ENCODE measurements at places on chromosomes 5 and 9.

GRCh38 chr5:57505272-57506200 is 22.9 kb upstream of the ACTBL2 start:
- no peak overlapping the region for H3K27ac ChIP-seq
- no peak overlapping the region for H3K4me3 ChIP-seq
- no peaks in the 10 kb centered on the region for H3K36me3 ChIP-seq
- H3K27me3 ChIP-seq, result no peaks in the 10 kb centered on the region

DNA sequence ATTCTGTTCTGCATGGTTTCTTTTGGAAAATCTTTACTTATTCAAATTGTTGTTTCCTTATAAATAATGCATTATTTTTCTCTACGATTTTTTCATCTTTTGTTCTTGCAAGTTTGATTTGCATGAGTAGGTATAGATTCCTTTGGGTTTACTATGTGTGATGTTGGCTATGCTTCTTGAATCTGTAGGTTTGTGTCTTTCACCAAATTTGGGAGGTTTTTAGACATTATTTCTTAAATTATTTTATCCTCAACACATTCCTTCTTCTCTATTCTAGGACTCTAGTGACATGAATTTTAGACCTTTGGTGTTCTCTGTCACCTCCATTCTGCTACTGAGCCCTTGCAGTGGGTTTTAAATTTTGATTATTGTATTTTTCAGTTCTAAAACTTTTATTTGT is 219.0 kb downstream of the CWC27 start:
- no peak for DNase-seq
- no peaks in the 10 kb centered on the region for H3K27me3 ChIP-seq
- no peaks in the 10 kb centered on the region for H3K36me3 ChIP-seq
- H3K27ac ChIP-seq, result no peak overlapping the region
- H3K4me1 ChIP-seq, result no peaks in the 10 kb centered on the region

DNA sequence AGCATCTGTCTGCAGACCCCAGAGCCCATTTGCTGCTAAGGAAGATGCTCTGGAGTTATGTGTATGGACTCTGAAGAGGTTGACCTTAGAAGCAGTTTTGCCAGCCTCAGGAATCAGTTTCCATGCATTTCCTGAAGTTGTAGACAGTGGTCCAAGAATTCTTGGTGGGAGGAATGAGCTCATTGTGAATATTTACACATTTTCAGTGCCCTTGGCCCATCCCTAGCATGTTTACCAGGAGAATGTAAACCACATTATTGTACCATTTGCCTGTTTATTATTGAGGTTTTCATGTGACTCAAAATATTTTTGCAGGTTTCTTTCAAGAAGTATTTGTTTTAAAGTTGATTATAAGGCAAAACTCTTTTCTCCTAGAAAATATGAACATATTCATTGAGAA is 93.8 kb downstream of the NXNL2 start:
- no peak overlapping the region for H3K4me3 ChIP-seq
- no peaks in the 10 kb centered on the region for H3K36me3 ChIP-seq
- H3K4me1 ChIP-seq, result no peaks in the 10 kb centered on the region
- no peaks in the 10 kb centered on the region for H3K27me3 ChIP-seq
- no peak for DNase-seq

- no peaks in the 10 kb centered on the region for H3K36me3 ChIP-seq
- no peak overlapping the region for H3K27ac ChIP-seq
- DNase-seq, result no peak
- no peak overlapping the region for H3K4me3 ChIP-seq
Measured at GRCh38 chr5:135467051-135467625, 15.0 kb upstream of the TIFAB start.

GRCh38 chr5:117261948-117262571 is 687.4 kb upstream of the SEMA6A start:
- H3K27me3 ChIP-seq, result no peaks in the 10 kb centered on the region
- no peaks in the 10 kb centered on the region for H3K4me1 ChIP-seq
- no peaks in the 10 kb centered on the region for H3K36me3 ChIP-seq
- no peak overlapping the region for H3K4me3 ChIP-seq
- H3K27ac ChIP-seq, result no peak overlapping the region

DNA sequence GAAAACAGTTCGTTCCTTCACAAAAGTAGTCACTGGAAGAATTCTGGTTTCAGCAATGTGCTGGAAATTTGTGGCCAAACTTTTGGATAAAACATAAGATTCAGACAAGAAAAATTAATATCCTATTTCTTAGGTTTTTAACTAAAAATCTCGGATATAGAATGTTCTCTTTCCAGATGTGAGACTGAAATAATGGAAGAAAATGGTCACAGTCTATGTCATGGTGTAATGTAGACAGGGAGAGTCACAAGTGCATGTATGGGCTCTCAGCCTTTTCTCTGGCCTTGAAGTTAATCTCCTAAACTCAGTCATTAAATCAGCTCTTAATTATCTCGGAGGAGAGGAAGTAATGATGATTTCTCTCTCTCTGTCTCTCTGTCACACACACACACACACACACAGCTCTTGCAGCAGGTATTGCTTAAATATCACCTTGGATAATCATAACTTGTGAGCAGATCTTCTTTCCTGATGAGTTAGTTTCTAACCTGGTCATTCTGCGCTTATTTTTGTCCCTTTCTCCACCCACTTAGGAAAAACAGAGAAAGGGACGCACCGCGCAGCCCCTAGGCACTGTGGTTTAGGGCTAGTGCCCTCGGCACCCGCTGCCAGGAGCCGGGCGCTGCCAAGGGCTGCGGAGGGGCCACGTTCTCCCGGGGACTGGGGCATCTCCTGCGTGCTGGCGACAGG is 672 bp upstream of the ITGA2 start:
- no peaks in the 10 kb centered on the region for H3K27me3 ChIP-seq
- no peaks in the 10 kb centered on the region for H3K36me3 ChIP-seq
- no peaks in the 10 kb centered on the region for H3K4me1 ChIP-seq
- peak overlapping the region; percentile 64 for H3K4me3 ChIP-seq
- H3K27ac ChIP-seq, result peak overlapping the region; percentile 5
- no peak for DNase-seq

DNA sequence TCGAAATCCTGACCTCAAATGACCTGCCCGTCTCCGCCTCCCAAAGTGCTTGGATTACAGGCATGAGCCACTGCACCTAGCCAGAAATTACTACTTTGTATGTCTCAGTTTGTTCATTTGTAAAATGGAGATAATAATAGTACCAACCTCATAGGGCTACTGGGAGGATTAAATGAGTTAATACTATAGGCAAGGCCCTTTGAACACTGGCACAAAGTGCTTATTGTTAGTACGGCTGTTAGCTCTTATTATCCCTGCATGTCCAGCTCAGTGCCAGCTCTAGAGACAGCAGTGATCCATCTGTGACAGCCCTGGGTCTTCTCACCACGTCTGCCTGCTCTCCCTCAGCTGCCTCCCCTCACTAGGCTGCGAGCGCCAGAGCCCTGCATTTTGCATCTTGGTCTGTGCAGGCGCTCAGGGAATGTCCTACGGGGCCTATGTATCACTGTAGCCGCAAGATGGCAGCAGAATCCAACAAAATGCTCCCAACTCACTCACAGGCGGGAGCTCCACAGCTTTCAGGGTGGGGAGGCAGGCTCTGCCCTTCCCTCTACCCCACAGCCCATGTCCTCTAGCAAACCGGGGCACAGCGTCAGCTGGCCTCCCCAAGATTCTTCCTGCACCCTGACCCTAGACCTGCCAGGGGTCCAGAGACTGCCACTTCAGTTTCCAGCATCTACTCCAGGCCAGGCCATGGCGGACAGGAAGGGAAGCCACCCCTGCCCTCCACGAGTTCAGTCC is 17.7 kb upstream of the AKNA start:
- H3K27me3 ChIP-seq, result no peaks in the 10 kb centered on the region
- no peak overlapping the region for H3K4me3 ChIP-seq
- no peaks in the 10 kb centered on the region for H3K36me3 ChIP-seq
- H3K27ac ChIP-seq, result no peak overlapping the region
- no peaks in the 10 kb centered on the region for H3K4me1 ChIP-seq

DNA sequence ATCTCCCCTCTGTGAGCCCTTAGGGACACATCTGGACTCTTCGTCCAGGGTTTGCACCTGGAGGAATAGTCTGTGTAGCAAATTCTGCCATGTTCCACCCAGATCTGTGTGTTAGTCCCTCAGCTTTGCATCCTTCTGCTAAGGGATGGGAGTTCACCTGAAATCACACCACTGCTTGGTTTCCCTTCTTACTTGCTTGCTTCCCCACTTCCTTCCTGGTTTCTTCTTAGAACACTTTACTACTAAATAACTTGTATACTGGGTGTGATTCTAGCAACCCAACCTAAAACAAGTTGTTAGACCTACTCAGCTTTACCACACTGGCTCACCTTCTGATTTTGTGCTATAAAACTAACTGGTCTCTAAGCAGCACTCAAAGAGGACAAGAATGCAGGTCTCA is 202.6 kb upstream of the MAP3K1 start:
- peaks cover 59% of the 10 kb centered on the region for H3K4me1 ChIP-seq
- H3K36me3 ChIP-seq, result no peaks in the 10 kb centered on the region
- no peak overlapping the region for H3K4me3 ChIP-seq
- no peaks in the 10 kb centered on the region for H3K27me3 ChIP-seq
- DNase-seq, result no peak
- peak overlapping the region; percentile 20 for H3K27ac ChIP-seq

DNA sequence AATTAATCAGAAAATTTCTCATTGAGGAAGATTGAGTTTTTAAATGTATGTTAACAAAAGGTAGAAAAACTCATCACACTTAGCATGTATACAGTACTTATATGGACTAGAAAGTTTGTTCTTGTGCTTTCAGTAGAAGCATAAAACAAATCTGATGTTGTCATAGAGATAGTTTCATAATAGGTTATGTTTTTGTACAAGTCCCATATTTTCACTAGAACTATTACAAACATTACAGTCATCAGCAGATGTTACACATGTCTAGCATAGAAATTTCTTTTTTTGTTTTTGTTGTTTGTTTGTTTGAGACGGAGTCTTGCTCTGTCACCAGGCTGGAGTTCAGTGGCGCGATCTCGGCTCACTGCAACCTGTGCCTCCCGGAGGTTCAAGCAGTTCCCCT is 131.4 kb downstream of the COMMD10 start:
- no peaks in the 10 kb centered on the region for H3K27me3 ChIP-seq
- DNase-seq, result no peak
- H3K4me1 ChIP-seq, result no peaks in the 10 kb centered on the region
- H3K36me3 ChIP-seq, result no peaks in the 10 kb centered on the region
- H3K27ac ChIP-seq, result no peak overlapping the region

DNA sequence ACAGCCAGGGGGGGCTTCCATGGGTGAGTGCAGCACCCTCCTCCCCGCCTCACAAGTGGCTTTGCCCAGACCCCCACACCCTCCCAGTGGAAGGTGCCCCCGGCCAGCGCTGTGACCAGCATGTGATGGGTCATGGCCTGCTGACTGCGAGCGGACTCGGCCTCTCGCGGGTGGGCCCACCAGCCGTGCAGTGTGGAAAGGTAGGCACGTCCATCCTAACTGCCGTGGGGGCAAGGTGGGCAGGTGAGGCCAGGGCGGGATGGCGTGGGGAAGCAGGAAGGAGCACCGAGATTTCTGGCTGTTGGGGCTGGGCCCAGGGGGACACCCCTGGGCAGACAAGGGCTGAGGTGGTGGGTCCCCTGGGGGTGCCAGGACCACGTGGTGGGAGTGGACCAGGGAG is 12.1 kb downstream of the SOHLH1 start:
- H3K36me3 ChIP-seq, result no peaks in the 10 kb centered on the region
- H3K27ac ChIP-seq, result no peak overlapping the region
- H3K27me3 ChIP-seq, result no peaks in the 10 kb centered on the region
- H3K4me3 ChIP-seq, result no peak overlapping the region
- H3K4me1 ChIP-seq, result no peaks in the 10 kb centered on the region
- no peak for DNase-seq

- H3K36me3 ChIP-seq, result no peaks in the 10 kb centered on the region
- H3K27ac ChIP-seq, result no peak overlapping the region
- DNase-seq, result no peak
- H3K4me3 ChIP-seq, result no peak overlapping the region
- peaks cover 4% of the 10 kb centered on the region for H3K4me1 ChIP-seq
- H3K27me3 ChIP-seq, result no peaks in the 10 kb centered on the region
Measured at GRCh38 chr9:82101475-82101874, 112.9 kb downstream of the SPATA31D1 start.

DNA sequence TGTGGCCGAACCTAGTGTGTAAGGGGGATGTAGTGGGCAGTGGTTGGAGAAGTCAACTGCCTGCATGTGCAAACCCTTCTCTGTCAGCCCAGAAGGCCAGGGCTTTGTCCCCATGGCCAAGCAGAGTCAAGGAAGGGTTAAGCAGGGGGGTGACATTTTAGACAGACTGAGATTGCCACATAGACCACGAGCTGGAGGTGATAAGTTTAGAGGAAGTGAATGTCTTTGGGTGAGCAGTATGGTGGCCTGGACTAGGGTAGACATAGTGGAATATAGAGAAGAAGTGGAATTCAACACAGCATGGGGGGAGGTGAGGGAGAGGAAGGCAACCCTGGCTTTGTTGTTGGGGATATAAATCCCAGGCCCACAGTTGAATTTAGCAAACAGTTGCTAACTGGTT is 38.7 kb upstream of the CDKN2AIPNL start:
- H3K27me3 ChIP-seq, result no peaks in the 10 kb centered on the region
- H3K4me3 ChIP-seq, result no peak overlapping the region
- H3K27ac ChIP-seq, result no peak overlapping the region
- H3K4me1 ChIP-seq, result peaks cover 27% of the 10 kb centered on the region
- DNase-seq, result no peak

GRCh38 chr5:100697970-100698369 is 162.8 kb downstream of the FAM174A start:
- H3K4me1 ChIP-seq, result no peaks in the 10 kb centered on the region
- H3K4me3 ChIP-seq, result no peak overlapping the region
- no peaks in the 10 kb centered on the region for H3K27me3 ChIP-seq
- H3K27ac ChIP-seq, result no peak overlapping the region
- no peaks in the 10 kb centered on the region for H3K36me3 ChIP-seq

- no peaks in the 10 kb centered on the region for H3K27me3 ChIP-seq
- DNase-seq, result peak; percentile 72
- H3K4me1 ChIP-seq, result peaks cover 56% of the 10 kb centered on the region
- peaks cover 14% of the 10 kb centered on the region for H3K36me3 ChIP-seq
Measured at GRCh38 chr9:77731008-77731698, 83.0 kb upstream of the GNA14 start.

DNA sequence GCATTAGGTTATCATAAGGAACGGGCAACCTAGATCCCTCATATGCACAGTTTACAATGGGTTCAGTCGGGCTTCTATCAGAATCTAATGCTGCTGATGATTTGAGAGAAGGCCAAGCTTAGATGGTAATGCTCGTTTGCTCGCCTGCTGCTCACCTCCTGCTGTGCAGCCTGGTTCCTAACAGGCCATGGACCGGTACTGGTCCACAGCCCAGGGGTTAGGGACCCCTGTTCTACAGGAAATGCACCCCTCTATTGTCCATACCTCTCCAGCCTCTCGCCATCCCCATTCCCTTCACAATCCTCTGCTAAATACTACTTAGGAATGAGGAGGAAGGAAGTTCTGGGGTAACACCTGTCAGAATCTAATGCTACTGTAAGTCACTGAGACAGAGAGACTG is 75.1 kb downstream of the OXCT1 start:
- no peaks in the 10 kb centered on the region for H3K36me3 ChIP-seq
- DNase-seq, result no peak
- H3K4me3 ChIP-seq, result no peak overlapping the region
- peaks cover 8% of the 10 kb centered on the region for H3K4me1 ChIP-seq
- no peaks in the 10 kb centered on the region for H3K27me3 ChIP-seq

- no peaks in the 10 kb centered on the region for H3K36me3 ChIP-seq
- no peaks in the 10 kb centered on the region for H3K4me1 ChIP-seq
- H3K27me3 ChIP-seq, result no peaks in the 10 kb centered on the region
- DNase-seq, result no peak
- H3K4me3 ChIP-seq, result no peak overlapping the region
- H3K27ac ChIP-seq, result no peak overlapping the region
Measured at GRCh38 chr9:137484551-137485315, 25.6 kb upstream of the NSMF start.

GRCh38 chr5:76406673-76407072 is 3.6 kb downstream of the IQGAP2 start:
- no peaks in the 10 kb centered on the region for H3K36me3 ChIP-seq
- H3K27ac ChIP-seq, result peak overlapping the region; percentile 32
- no peaks in the 10 kb centered on the region for H3K27me3 ChIP-seq
- H3K4me1 ChIP-seq, result peaks cover 19% of the 10 kb centered on the region
- no peak for DNase-seq
